ENCODE measurements at places on chromosomes 3 and 15.
A peak's percentile ranks its signal among the peaks of the same experiment; 100 is the strongest.

DNA sequence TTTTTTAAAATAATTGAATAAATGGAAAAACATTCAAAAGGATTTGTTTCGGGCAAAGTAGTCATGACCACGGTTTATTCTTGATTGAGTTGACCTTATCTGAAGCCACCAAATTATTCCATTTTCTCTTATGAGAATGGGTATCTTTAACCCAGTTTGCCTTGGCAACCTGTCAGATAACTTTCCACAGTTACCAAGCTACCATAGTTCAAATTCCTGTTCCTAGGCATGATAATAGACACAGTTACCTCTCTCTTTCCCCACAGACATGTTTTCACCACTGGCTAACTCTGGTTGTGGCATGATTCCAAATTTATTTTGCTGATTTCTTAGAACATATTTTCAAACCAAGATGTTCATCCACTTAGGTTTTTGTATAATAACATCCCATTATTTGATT, 84.9 kb downstream of the NECTIN3 start:
- DNase-seq = no peak

- no peak for DNase-seq
These were observed 12.4 kb upstream of the CPNE4 start for GRCh38 chr3:132047209-132047608.

- DNase-seq = peak; percentile 51
These were observed 572.0 kb downstream of the NAALADL2 start for GRCh38 chr3:175430983-175431773.

DNA sequence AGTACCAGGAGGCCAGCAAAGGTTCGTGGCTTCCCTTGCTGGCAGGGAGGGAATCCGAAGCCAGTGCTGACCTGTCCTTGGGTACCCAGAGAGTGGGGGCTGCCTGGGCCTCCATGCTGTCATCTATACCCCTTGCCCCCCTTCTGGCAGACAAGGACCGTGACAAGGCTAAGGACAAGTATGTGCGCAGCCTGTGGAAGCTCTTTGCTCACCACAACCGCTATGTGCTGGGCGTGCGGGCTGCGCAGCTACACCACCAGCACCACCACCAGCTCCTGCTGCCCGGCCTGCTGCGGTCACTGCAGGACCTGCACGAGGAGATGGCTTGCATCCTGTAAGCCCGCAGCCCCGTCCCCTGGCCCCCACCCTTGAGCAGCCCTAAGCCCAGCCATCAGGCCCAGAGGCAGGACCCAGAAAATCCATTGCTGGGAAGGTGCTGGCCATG, 2.8 kb downstream of the FES start:
- DNase-seq = no peak

DNA sequence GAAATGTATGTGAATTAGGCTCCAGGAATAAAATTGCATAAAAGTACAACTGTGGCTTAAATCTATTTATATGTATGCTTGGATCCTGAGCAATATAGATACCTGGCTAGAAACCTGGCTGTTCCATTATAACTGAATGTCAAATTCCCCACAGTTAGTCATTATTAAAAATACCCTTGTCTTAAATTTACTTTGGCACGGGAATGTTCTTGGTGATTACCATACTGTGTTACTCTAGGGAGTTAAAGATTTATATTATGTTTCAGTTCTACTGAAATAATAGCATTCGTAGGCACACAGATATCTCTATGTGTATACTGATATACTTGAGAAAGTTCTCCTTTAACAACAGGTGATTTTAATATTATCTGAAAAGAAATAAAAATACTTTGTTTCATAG, 394.1 kb downstream of the PTPRG start:
- peak; percentile 14 for DNase-seq

- no peak for DNase-seq
These were observed 11.0 kb upstream of the RAB7A start for GRCh38 chr3:128714887-128715491.

- DNase-seq = no peak
These were observed 325.5 kb downstream of the SI start for GRCh38 chr3:164752812-164753211.

DNA sequence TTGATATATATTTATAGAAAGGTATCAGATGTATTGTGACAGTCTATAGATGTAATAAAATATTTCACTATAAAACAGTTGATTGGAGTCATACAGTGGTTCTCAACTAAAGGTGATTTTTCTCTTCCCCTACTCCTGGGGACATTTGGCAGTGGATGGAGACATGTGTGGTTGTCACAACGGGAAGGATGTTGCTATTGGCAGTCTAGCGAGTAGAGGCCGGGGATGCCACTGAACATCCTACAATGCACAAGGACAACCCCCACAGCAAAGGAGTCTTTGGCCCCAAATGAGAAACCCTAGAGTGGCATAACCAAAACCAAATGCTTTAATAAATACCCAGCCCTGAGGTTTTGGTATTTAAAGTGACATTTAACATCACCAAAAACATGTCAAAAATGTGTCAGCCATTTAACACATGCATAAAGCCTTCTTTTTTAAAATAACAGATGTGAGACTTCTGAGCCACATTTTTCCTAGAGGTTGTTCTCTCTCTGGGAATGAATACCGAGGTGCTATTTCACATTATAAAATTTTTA, 367.5 kb downstream of the PTPRG start:
- DNase-seq = no peak

DNA sequence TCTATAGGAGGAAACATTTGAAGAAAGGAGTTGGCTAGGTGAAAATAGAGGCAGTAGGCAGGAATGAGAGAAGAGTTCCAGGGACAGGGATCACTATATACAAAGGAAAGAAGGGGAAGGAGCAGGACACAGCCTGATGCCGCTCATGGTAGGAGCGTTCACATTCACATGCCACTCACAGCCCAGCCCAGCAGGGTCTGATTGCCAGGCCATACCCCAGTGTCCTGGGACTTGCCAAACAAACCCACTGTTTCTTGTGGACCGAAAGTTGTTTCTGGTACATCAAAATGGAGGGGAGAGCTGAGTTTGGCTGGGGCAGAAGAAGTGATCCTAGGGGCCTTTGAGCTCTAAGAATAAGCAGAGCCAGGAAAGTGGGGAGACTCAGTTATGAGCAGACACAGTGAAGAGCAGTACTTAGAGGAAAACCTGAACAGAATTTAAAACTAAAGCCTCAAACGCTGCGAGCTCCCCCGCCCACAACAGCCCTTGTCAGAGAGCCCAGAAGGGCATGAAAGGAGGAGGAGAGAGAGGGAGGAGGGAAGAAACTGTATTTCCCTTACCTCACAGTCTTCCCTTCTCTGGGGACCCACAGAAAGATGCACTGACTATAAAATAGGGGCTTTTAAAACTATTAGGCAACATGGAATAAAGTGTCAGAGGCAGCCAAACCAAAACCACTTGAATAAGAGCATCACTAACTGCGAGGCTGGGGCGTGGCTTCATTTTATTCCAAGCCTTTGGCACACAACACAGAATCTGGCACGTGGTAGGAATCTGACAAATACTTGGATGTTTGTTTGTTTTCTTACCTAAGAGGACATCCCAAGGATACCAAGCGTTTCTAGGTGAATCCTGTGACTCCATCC, 129.0 kb downstream of the RPL22L1 start:
- peak; percentile 95 for DNase-seq

- no peak for DNase-seq
These were observed 54.9 kb upstream of the SLC7A14 start for GRCh38 chr3:170640737-170641171.

DNA sequence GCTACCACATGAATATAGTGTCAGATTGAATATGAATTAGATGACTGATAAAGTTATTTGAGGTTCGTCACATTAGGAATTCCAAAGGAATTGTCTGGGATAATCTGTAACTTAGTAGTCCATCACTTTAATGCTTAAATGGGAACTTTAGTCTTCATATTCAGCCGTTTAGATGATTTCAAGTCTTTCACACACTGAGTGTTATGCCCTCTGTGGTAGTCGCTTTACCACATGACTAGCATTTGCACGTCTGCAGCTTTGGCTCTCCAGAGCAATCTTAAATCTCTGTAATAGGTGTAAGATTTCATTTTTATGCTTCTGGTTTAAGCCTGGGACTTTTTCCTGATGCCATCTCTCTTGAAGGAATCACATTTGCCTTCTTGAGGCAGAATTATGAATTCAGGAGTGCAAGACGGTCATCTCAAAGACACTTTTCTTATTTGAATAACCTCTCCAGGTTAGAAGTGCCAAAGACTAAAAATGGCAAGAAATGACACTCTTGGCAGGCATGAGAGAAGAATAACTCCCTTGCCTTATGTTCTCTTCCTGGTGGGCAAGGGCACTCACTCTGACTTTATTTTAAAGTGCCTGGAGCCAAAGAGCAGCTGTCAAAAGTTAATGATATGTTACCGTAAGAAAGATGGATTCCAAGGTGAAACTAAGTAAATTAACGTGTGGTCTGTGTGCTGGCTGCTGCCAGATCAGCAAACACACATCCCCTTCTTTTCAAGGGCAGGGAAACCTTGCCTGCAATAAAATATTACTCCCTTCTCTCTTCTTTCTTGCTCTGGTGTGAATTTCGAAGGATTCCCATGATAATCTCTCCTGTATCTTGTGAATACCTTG, 153.3 kb downstream of the B3GALNT1 start:
- no peak for DNase-seq

GRCh38 chr15:96324192-96324895, 6.2 kb upstream of the NR2F2 start:
- DNase-seq = no peak

DNA sequence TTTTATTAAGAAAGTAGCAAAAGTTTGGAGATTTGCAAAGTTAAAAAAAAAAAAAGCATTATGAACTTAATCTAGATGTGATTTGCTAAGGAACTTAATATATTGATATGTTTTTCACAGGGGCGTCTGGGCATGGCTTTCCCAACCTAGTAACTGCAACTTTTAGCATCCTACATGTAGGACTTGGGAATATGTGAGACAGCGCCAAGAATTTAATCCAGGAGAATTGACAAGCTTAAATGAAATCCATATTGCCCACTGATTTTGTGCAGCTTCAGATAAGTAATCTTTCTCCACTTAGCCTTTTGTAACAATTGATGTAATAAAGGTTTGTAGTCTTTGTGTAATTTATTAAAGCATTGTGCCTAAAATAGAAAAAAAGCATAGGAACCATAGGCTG, 982 bp upstream of the GABPB1 start:
- peak; percentile 21 for DNase-seq

- DNase-seq = no peak
These were observed 479.1 kb upstream of the ZNF717 start for GRCh38 chr3:76264496-76264895.

GRCh38 chr3:14791343-14791945, 27.3 kb upstream of the FGD5 start:
- peak; percentile 10 for DNase-seq

- peak; percentile 35 for DNase-seq
These were observed 4.8 kb downstream of the CSRNP1 start for GRCh38 chr3:39148435-39149058.

- no peak for DNase-seq
These were observed 193.7 kb downstream of the TCF12 start for GRCh38 chr15:57112178-57112577.

DNA sequence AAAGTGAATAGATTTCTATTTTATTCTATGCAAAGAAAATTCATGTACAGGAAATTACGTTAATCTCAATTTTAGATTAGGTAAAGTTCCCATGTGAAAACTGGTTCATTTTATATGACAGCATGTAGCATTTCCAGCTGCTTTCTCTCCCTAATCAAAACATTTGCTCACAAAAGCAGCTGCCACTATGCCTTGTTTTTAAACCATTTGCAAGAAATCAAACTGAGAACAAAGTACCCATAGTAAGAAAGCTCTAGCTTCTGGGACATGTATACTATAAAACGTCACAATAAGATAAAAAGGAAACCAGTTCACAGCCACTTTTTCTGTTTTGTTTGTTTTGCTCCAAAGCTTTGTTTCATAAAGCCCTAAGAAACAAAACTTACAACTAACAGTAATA, 5.0 kb upstream of the CRYBG3 start:
- no peak for DNase-seq

DNA sequence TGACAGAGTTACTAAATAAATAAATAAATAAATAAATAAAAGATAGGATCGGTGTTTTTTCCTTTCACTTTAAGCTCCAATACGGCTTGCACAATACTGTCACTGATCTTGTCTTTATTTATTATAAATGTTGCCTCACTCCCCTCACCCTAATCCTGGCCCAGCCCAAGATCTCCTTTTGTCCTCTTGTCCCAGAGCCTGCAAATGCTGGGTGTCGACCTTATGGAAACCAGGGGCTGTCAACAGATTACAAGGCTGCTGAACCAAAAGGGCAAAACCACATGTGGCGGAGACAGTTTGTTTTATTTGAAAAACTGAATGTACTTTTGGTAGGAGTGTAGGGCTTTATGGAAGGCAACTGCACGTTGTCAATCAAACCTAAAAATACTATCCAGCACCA, 75.9 kb downstream of the RFTN1 start:
- no peak for DNase-seq

All from fibroblast of skin of right quadriceps (primary cell).